Frontal cortex (tissue), 4 donors: ENCODE measurements at places on chromosomes 7 and 10. TPM values are rescaled to one million over a fixed set of nuclear protein-coding genes. Genes with fewer than 3 reads are reported as not detected.

DNA sequence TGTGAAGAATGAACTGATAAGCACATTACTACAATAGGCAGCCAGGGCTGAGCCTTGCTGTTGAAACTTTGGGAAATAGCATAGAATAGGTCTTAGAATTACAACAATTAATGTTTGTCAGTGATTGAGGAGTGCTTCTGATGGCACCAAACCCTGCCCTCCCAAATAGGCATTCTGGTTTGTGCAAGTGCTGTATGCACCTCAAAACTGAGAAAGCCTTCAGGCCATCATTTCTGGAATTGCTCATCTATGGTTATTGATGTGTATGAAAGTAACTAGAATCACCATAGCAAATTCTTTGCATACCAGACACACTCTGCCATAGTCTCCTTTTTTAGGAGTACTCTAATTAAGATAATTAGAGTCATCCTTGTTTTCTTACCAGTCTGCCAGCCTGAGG, 585.0 kb upstream of the MBL2 start:
- no peak for DNase-seq

PVRIG gene
- total RNA-seq: not detected

CFAP69 gene
- total RNA-seq: 3.3 TPM

DNA sequence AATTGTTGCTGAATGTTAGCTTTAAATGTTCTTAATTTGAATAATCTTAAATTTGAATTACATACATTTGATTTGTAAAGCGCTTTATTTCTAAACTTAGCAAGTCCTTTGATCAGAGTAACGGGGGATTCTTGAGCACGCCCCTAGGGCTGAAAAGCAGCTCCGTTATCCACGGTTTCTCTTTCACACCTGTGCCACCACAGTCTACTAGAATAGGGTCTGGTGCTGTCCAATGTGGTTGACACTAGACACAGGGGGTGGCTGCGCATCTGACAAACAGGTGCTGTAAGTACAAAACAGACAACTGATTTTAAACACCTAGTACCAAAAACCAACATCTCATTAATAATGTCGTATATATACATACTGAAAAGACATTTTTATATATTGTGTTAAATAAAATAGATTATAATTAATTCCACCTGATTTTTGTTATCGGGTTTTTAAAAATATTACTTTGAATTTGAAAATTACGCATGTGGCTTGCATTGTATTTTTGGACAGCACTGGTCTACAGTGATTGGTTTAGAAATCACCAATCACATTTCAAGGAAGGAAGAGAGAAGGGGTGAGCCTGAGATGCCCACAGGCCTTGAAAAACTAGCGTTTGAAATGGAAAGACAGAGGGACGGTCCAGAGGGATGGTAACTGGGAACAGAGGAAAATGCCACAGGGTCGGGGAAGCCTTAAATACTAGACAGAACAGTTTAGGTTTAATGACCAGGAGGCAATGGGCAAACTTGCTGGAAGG, 7.3 kb downstream of the SEPHS1 start:
- no peak for DNase-seq

DNA sequence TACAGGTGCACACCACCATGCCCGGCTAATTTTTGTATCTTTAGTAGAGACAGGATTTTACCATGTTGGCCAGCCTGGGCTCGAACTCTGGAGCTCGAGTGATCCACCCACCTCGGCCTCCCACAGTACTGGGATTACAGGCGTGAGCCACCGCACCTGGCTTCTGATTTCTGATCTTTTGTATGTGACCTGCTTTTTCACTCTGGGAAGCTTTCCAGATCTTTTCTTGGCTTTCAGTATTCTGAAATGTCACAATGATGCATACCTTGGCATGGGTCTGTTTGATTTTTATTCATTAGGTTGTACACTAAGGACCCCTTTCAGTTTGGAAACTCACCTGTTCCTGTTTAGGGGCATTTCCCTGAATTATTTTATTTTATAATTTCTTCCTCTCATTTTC, 41.6 kb downstream of the PROSER2 start:
- no peak for DNase-seq

CPVL gene
- 54.6 TPM for total RNA-seq

OPN1SW gene
- not detected for total RNA-seq

DNA sequence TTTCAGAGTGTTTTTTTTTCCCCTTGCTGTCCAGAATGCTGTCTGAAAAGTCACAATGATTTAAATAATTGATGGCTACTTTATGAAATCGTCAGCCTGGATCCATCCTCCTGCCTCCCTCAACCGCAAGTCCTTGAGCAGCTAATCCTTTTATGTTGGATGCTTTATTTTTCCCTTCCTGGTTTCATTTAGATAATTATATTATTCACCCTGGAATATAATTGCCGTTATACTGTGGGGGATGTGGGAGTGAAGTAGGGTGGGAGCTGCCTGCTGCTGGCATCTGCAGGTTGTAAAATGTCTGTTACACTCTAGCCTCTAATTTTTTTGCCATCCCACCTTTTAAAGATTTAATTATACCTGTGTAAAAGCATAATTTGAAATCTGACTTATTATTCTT, 290.5 kb upstream of the LRGUK start:
- DNase-seq: no peak

- DNase-seq: no peak
These were observed 29.7 kb upstream of the GTF2I start for GRCh38 chr7:74627661-74628411.

MUC12 gene
- total RNA-seq: 0.41 TPM

IFIT1B gene
- 0.41 TPM for total RNA-seq

ZNF467 gene
- 1.6 TPM for total RNA-seq

TRIM4 gene
- total RNA-seq: 10.6 TPM

GRCh38 chr7:140209866-140210609, 33.3 kb upstream of the KDM7A start:
- no peak for DNase-seq

DNA sequence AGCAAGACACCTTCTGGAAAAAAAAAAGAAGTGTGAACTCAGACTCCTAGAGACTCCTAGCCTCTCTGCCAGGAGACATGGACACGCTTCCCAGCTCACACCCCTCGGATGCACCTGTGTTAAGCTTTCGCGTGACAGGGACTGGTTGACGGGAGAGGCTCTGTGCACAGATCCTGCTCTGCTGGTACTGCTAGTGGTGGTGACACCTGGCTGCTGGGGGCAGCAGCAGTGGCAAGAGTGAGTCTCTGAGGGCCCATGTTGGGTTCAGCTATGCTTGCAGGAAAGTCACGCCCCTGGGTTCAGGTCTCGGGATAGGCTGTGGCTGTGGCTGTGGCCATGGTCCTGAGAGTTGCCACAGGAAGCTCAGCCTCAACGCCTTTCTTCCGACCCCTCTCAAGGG, 81.1 kb downstream of the XRCC2 start:
- DNase-seq: no peak

MARVELD1 gene
- 6.1 TPM for total RNA-seq

UFSP1 gene
- 3.7 TPM for total RNA-seq

- no peak for DNase-seq
These were observed 2.5 kb downstream of the LFNG start for GRCh38 chr7:2521952-2522591.

- no peak for DNase-seq
These were observed 88.7 kb downstream of the ARID5B start for GRCh38 chr10:61989995-61990760.

KAZALD1 gene
- 0.41 TPM for total RNA-seq

TMEM196 gene
- total RNA-seq: 18.8 TPM

- no peak for DNase-seq
These were observed 7.5 kb upstream of the DNAJC1 start for GRCh38 chr10:22010973-22011408.

GRCh38 chr7:17289074-17289645, 9.3 kb upstream of the AHR start:
- no peak for DNase-seq

- no peak for DNase-seq
These were observed 125.1 kb downstream of the NT5C2 start for GRCh38 chr10:103067956-103068355.
